ENCODE measurements at places on chromosomes 5 and 9. TPM values are rescaled to one million over a fixed set of nuclear protein-coding genes. Genes with fewer than 3 reads are reported as not detected.

The C9orf78 gene
- polyA plus RNA-seq, result 97.0 TPM

The PRLR gene
- polyA plus RNA-seq, result 45.3 TPM

The FREM1 gene
- polyA plus RNA-seq, result 182 TPM

The GARIN3 gene
- not detected for polyA plus RNA-seq

The GRAMD2B gene
- polyA plus RNA-seq, result 21.3 TPM

The PCDHGB7 gene
- polyA plus RNA-seq, result 16.9 TPM

The SLC23A1 gene
- polyA plus RNA-seq, result 13.5 TPM

The MTX3 gene
- polyA plus RNA-seq, result 23.6 TPM

The NME5 gene
- 24.9 TPM for polyA plus RNA-seq

The ZDHHC11B gene
- 5.4 TPM for polyA plus RNA-seq

The KIF4B gene
- 0.33 TPM for polyA plus RNA-seq

The OTULINL gene
- polyA plus RNA-seq, result 10.3 TPM

The IFNA21 gene
- polyA plus RNA-seq, result not detected

The SPATA31A3 gene
- polyA plus RNA-seq, result not detected

The VCAN gene
- 347 TPM for polyA plus RNA-seq

The FOXD4L5 gene
- 0.29 TPM for polyA plus RNA-seq
